ENCODE measurements at places on chromosomes 4 and X.

DNA sequence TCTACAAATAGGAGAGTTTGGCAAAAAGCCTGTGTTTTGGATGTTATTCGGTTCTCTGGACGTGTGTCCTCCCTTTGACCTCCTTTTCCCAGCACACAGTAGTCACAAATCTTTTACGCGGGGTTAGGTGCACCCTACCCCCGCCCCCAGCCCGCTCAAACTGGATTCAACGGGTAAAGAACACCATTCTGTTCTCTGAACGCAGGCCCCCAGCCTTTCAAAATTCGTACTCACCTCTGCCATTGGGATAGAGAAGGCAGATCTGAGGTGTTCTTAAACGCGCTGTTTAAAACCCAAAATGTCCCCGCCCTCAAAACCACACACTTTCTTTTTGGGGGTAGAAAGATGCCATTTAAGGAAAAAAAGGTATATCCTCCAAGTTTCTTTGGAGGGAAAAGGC is 2.7 kb downstream of the LEF1 start:
- no peak for DNase-seq

GRCh38 chr4:182240161-182241130 is 2.8 kb upstream of the TENM3 start:
- DNase-seq = no peak

GRCh38 chr4:167826281-167826680 is 266.1 kb upstream of the ANXA10 start:
- no peak for DNase-seq

DNA sequence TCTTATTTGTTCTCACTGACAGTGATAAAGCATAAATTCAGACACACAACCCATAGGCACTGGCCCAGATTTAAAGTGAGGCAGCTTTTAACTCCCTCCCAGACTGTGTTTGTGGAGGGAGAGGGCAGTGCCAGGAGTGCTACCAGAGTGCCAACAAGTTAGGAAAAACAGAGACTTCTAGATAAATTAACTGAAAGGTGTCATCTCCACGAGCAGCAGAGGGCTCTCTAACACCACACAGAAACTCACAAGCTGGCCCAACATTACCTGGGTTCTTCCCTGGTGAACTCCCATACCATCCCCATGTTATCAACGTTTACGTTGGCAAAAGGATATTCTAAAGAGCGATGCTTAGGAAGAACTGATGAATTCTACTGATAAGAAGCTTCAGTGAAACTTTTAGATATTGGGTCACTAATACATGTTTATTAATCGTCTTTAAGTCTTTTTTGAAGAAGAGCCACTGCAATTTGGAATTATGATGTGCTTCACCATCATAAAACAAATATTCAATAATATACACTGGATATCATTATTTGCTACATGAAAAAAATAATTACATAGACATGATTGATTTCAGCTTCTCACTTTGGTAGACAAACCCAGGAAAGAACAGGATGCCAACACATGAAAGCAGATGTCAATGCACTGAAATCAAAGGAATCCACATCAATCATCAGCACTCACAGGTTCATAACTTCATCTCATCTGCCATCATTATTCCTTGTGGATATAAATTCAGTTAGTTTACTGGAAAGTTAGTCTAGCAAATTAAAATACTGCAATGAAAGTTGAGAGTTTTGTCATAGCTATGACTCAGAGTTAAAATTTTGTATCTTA is 121.2 kb upstream of the NAP1L5 start:
- peak; percentile 54 for DNase-seq

DNA sequence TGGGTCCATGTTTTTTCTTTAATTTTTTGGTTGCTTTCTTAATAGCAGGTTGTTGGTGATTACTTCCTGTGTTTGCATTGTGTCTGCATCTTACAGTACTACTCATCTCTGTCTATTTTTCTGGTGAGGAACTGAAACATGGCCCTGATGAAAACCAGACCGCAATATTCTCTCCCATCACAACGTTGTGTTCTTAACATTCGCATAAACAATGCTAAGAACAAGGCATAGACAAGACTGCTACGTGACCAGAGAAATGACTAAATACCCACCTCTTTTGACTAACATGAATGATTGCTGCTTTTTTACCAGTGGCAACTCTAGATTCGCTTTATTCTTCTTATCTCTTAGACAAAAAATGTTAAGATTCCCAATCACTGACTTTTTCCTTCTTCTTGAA is 179.1 kb downstream of the GC start:
- DNase-seq = no peak

- DNase-seq = no peak
These were observed 126.7 kb upstream of the RAI2 start for GRCh38 chrX:17987783-17988182.

DNA sequence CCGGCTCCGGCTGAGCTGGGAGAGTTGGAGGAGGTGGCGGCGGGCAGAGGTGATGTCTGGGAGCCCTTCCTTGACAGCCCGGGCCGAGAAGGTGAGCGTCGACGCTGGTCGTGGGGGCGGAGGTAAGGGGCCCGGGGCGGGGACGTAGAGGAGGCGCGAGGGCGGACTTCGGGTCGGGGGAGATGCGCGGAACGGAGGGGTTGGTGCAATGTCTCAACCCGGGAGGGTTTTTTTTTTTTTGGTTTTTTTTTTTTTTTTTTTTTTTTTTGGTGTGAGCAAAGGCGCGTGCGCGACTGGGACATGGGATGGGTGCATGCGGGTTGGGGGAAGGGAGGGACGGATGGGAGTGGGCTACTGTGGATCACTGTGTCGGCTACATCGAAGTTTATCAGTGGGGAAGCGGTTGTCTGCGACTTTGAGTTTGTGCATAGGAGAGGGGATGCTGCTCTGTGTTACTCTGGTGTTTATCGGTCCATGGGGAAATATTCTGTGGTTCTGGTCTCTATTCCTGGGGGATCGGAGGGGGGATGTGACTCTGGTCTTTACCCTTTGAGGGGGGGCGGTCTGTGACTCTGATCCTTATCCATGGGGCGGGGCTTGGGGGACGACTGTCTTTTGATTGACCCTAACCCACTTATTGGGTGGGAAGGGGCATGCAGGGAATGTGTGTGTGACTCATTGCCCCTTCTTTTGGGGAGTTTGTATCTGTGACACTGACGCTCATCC is 537 bp downstream of the RBM10 start:
- no peak for DNase-seq

DNA sequence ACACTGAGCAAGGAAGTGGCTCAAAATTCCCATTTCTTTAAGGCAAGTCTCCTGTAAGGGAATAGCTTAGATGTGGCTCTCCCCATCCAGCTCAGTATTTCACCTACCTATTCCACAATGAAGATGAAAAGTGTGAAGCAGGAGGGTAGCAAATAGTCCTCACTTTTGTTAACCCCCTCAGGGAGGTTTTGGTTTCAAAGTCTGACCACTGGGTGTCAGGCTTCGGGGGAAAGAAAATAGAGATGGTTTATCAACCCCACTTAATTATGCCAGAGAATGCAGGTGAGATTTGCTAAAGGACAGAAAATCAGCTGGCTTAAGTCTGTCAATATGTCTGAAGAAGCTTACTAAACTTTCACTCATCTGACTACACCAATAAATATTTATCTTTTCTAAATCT is 69.5 kb downstream of the DHX15 start:
- DNase-seq = no peak

DNA sequence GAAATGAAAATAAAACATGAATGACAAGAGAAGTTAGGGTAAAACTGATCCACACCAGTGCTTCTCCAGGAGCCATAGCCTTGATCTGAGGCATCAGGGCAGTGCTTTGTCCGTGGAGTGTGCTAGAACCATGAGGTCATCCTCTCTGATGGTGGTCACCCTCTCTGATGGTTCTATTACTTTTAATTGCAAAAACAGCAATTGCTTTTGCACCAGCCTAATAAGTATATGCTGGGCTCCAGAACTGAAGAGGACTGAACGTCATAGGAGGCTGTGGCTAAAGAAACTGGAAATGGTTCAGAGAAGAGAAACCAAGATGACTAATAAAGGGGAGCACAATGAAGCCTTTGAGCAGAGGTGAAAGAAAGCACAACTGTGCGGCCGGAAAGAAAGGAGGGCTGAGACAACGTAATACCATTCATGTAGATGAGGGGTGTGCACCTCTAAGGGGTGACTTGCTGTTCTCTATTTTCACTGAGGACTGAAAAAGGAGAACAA is 17.0 kb upstream of the TMEM154 start:
- DNase-seq = no peak

GRCh38 chrX:2691543-2692220 is 587 bp downstream of the CD99 start:
- DNase-seq = no peak

Data from NCI-H774 (cell line).